M059J (cell line): ENCODE measurements at places on chromosomes 7 and 10.

GRCh38 chr7:17302575-17303142, 4.2 kb downstream of the AHR start:
- peak; percentile 72 for DNase-seq

- DNase-seq, result no peak
Measured at GRCh38 chr7:158187694-158187994, 400.0 kb downstream of the PTPRN2 start.

GRCh38 chr7:150716939-150717338, 526 bp downstream of the GIMAP1 start:
- DNase-seq, result no peak

DNA sequence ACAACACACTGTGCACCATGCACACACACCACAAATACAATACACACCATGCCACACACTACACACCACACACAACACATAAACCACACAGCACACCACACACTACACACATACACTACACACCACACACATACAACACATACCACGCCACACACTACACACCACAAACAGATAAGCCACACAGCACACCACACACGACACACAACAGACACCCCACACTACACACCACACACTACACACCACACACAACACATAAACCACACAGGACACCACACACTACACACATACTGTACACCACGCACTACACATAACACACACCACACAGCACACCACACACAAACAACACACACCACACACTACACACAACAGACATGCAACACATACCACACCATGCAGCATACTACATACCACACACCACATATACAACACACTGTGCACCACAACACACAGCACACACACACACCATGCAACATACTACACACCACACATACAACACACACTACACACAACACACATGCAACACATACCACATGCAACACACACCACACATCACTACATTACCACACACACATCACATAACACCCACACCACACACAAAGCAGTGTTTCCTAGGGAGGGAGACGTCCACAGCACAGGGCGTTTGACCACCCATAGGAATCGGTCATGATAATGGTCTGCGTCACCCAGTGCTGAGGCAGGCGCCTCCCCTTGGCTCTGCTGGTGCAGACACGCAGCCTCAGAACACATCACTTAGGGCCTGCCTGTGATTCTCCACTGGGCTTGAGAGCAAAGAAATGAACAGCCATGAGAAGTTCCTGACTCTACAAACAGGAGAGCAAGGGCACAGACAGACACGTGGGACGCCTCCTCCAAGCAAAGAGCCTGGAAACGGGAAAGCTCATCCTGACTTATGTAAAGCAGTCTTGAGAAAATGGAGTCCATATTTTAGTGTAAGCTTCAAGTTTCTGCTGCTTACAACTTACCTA, 458.3 kb downstream of the PTPRN2 start:
- DNase-seq, result no peak

DNA sequence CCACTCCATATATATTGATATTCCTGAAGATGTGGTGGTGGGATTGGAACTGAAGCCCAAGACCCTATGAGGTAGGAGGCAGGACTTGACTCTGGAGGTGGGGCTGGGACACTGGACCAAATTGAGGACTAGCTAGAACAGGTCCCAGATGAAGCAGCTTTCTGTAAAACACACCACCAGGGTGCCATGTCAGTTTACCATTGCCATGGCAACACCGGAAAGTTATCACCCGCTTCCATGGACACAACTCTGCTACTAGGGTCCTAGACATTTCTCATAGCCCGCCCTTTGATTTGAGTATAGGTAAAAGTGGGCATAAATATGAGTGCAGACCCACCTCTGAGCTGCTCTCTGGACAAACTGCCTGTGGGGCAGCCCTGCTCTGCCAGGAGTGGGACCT, 490.5 kb upstream of the PFKP start:
- no peak for DNase-seq

DNA sequence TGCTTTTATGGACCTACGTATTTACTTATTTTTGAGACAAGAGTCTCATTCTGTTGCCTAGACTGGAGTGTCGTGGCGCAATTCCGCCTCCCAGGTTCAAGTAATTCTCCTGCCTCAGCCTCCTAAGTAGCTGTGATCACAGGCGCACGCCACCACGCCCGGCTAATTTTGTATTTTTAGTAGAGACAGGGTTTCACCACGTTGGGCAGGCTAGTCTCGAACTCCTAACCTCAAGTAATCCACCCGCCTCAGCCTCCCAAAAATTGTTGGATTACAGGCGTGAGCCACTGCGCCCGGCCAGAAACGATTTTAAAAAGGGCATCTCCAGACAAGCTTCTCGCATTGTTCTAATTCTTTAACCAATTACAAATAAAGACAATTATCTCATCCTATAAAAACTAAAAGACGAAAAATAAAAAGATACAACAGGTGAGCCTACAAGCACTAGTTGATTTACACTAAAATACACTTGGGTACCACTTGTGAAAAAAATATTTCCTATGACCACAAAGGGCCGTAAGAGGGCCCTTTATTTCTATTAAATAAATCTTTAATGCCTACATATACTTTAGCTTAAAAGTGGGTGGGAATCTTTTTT, 2.4 kb downstream of the TRA2A start:
- no peak for DNase-seq

DNA sequence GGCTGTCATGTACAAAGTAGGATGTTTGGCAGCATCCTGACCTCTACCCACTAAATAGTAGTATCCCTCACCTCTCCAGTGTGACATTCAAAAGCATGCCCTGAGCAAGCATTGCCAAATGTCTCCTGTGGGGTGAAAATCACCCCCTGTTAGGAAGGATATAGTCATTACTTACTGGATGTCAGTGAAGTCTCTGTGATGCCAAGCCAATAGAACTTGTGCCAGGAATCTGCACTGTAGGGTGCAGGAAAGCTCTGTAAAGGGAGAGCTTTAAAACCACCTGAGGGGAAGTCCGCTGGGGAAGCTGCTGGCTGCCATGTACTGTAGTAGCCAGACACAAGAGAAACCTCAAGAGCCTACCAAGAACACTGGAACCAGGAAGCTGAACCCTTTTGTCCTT, 170.7 kb upstream of the DKK1 start:
- DNase-seq, result no peak

- DNase-seq, result no peak
Measured at GRCh38 chr10:19946245-19946644, 130.0 kb downstream of the PLXDC2 start.

DNA sequence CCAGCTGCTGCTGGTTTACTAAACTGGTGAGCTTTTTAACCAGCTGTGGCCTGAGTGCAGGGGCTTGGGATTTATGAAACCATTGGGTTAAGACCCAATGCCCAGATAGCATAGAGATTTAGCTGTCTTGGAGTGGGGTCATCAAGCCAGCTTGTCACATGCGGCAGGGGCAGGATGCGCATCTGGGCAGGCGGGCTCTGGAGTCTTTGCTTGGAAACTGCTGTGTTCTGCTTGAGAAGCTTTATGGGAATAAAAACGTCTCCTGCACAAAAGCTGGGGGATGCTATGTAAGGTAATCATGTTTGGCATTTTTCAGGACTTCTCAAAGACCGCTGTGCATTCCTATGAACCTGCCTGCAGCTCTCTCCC, 136.3 kb downstream of the MAPK8 start:
- no peak for DNase-seq

DNA sequence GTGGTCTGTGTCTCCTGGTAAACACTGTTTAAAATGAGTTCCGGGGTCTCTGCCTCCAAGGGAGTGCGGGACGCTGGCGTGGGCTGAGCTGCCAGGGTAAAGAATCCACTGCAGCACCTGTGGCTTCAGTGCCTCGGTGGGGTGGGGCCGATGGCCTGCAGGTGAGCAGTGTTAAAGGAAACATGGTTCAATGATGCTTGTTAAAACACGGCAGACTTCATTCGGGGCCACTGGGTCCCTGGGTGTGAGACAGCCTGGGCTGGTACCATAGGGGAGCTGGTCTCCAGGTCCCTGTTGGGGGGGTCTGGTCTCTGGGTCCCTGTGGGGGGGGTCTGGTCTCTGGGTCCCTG, 24.9 kb upstream of the KNDC1 start:
- DNase-seq, result no peak

- peak; percentile 74 for DNase-seq
Measured at GRCh38 chr10:28663576-28664368, 13.5 kb upstream of the BAMBI start.

GRCh38 chr10:73653701-73654100, 2.1 kb downstream of the SYNPO2L start:
- DNase-seq, result peak; percentile 53

- DNase-seq, result peak; percentile 57
Measured at GRCh38 chr7:34087892-34088891, 182.9 kb downstream of the BMPER start.

- no peak for DNase-seq
Measured at GRCh38 chr10:57946833-57947232, 320.9 kb downstream of the IPMK start.

DNA sequence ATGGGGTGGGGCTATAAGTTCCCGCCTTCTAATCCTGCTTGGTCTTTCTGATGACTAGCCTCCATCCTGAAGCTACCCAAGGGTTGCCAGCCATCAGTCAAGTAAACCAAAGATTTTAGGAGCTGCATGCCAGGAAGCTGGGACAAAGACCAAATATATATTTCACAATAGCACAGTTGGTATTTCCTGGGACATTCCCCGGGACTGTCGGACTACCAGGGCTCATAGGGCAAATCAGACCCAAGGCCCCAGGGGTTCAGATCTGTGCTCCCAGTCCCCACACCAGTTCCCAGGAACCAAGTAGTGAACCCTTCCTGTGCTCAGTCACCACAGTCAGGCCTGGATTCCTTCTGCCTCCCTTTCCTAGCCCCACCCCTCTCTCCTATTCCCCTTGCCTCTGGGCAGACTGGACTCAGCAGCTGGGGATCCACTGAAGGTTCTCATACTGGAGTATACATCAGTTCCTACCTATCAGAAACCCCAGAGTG, 5.7 kb upstream of the CXCL12 start:
- DNase-seq, result peak; percentile 93

- no peak for DNase-seq
Measured at GRCh38 chr10:79197558-79197957, 128.8 kb downstream of the ZMIZ1 start.
